NCI-H2029 treated with DMSO at 0.1 percent for 48 hours (cell line): ENCODE measurements at places on chromosomes 3 and 15.

DNA sequence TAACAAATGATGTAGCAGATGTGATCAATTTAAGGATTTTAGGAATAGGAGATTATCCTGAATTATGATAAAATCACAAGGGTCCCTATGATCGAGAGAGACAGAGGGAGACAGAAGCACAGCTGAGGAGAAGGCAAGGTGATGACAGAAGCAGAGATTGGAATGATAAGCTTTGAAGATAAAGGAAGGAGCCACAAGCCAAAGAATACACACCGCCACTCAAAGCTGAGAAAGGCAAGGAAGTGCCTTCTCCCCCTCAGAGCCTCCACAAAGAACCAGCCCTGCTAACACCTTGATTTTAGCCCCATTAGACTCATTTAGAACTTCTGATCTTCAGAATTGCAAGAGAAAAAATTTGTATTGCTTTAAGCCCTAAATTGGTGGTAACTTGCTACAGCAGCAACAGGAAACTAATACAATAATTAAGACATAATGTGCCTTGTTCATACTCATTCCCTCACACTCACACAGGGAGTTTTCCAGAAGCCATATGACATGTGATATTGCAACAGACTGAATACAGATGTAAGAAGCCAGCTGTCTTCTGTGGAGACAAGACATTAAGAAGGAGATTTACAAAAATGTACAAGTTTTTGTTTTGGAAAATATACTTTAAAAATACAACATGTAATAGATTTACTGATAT lies 38.2 kb downstream of the TRANK1 start:
- DNase-seq: no peak

DNA sequence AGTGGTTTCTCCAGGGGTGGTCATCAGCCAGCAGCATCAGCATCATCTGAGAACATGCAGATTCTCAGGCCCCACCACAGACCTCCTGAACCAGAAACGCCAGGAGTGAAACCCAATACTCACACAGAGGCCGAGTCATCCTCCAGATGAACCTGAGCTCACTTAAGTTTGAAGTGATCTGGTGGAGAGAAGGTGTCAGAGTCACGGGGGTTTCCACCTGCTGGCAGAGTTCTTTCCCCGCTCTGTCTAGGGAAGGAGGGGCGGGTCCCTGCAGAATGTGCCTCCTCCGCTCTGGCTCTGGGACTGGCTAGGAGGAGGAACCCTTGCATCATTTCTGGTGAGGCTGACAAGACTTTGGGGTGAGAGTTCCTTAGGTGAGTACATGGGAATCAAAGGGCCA lies 13.3 kb upstream of the KIF23 start:
- DNase-seq: no peak

DNA sequence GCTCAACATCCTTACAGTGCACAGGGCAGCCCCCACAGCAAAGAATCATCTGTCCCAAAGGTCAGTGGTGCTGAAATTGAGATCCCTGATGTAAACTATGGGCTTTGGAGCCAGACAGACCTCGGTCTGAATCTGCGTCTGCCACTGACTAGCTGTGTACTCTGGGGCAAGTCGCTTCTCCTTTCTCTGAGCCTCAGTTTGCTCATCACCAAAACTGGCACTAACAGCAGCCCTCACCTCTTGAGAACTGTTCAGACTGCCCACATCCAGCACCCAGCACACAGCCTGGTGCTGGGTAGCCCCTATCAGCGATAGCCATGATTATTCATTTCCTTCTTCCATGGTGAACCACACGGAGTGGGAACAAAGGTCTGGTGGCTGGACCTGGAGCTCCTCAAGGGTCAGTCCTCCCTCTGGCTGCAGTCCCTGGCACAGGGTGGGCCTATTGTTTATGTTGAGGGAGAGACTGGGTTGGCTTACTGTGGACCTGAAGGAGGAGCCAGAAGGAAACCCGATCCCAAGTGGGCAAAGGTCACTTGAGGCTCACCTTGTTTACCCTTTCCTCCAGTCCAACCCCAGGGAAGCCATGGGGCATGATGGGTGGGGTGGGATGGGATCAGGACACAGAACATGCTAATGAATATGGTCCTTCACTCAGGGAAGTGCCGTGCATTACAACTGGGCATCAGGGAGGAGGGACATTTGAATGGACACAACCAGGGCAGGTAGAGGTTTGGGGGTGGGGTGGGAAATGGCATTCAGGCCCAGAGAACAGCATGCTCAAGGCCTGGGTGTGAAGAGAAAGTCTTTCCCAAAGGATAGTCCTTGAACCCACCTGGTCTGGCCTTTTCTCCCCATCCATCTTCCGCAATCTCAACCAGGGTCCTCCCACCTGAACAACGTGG lies 1.6 kb upstream of the PRKCD start:
- no peak for DNase-seq

DNA sequence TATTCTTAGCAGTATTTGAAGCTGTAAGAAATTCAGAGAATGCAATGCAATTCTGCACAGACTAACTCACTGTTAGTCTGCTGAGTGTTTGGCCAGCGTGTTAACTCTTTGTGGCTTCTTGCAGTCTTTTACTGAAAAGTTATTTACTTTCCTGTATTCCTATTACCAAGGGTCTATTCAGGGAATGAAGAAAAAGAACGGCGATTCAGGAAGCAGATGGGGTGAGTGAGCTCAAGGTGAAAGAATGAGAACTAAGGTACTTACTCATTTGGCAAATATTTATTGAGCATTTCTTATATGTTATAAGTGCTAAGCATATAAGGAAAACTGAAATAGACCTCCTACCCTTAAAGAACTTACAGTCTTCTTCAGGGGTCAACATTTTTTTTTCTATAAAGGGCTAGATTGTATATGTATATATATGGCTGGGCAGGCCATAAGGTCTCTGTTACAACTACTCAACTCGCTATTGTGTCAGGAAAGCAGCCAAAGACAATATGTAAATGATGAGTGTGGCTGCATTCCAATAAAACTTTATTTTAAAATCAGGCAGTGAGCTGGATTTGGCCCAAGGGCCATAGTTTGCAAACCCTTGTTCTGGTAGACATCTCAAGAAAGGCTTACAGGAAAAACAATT lies 271.9 kb upstream of the GADL1 start:
- no peak for DNase-seq

DNA sequence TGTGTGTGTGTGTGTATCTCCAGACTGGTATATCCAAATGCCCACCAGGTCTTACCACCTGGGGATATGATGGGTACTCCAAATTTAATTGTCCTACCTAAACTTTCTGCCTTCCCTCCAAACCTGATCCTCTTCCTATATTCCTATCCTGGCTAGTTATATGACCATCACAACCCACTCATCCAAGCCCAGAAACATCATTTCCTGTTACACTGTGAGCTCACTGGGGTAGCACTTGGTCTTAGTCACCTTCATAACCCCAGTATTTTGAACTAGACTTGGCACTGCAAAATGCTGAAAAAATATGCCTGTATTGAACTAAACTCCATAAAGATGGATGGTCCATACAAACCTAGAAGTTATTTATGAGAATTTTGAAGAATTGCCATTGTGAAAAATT lies 178.8 kb upstream of the EIF1B start:
- DNase-seq: no peak

DNA sequence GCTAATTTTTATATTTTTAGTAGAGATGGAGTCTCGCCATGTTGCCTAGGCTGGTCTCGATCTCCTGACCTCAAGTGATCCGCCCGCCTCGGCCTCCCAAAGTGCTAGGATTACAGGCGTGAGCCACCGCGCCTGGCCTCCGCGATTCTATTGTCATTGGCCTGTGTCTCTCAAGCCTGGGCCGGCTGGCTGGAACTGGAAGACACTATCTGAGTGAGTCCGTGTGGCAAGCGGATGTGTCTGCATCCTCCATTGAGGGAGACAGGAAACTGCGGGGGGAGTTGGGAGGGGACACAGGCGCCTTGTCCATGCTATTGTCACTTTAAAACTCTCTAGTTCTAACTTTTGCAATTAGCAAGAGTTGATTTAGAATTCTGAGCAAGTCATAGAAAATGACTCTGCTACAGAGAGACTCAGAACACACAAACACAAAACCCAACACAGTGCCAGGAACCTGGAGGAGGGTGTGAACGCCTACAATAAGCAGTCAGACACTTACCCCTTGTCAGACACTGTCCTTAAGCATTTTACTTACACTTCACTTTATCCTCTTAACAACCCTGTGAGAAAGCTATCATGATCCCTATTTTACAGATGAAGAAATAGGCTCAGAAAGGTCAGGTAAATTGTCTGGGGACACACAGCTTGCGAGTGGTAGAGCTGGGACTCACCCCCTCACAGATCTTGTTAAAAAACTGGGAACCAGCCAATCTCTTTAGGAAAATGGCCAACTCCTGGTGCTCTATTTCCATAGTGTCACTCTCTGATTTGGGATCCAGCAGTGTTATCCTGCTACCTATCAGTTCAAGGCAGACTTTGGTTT lies 38.7 kb downstream of the ANP32A start:
- DNase-seq: no peak

- no peak for DNase-seq
Observed at GRCh38 chr3:13494463-13495350, 14.6 kb downstream of the HDAC11 start.

DNA sequence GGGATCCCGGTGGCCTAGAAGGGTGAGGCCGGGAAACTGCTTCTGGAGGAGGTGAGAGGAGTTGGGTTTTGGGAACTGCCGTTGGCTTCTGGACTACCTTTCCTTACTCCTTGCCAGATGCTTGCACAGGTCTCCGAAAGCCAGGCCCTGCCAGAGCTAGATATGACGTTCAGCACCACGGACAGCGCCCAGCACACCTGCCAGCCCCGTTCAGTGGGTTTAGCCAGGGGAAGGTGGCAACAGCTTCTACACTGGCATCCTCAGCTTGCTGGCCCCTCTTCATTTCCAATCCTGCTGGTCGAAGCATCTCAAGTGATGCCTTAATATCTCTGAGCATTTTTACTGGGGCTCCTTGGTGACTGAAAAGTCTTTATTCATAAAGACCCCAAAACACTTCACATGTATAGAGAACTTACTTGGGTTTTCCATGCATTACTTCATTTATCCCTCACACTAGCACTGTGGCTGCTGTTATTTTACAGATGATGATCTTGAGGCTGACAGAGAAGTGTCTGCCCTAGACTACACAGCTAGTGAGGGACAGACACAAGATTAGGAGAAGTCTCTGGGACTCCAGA lies 21.9 kb downstream of the HCN4 start:
- no peak for DNase-seq

DNA sequence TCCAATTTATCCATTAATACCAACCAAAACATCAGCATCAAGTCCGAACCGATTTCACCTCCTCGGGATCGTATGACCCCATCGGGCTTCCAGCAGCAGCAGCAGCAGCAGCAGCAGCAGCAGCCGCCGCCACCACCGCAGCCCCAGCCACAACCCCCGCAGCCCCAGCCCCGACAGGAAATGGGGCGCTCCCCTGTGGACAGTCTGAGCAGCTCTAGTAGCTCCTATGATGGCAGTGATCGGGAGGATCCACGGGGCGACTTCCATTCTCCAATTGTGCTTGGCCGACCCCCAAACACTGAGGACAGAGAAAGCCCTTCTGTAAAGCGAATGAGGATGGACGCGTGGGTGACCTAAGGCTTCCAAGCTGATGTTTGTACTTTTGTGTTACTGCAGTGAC lies 20.8 kb downstream of the LYSMD4 start:
- DNase-seq: no peak

DNA sequence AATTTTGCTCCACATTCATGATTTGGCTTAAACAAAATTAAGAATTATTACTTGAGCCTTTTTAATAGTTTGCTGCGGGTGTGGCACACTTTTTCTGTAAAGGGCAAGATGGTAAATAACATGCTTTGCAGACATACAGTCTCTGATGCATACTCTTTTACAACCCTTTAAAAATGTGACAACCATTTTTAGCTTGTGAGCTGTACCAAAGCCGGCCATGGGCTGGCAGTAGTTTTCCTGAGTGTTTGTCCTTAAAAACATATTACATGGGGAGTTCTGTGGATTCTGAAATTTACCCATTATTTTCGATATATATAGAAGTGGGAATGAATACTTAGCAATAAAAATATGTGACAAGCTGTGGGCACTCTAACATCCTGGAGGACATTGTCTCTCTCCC lies 163.4 kb downstream of the FNDC3B start:
- DNase-seq: no peak

DNA sequence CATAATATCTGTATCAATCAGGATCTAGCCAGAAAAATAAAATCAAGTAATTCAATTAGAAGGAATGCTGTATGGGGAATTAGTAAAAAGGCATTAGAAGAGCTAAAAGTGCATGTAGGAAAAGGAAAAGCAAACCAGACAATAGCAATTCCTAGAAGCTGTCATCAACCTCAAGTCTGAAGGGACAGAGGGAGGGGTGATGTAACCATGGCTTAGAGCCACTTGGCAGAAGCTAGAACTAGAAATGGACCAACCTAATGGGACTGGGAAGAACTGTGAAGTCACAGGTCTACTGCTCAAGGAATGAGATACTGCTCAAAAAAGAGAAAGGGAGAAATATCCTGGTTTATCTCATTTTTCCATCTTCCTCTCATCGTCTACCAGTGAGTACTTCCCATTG lies 590.7 kb upstream of the SGO1 start:
- DNase-seq: no peak

DNA sequence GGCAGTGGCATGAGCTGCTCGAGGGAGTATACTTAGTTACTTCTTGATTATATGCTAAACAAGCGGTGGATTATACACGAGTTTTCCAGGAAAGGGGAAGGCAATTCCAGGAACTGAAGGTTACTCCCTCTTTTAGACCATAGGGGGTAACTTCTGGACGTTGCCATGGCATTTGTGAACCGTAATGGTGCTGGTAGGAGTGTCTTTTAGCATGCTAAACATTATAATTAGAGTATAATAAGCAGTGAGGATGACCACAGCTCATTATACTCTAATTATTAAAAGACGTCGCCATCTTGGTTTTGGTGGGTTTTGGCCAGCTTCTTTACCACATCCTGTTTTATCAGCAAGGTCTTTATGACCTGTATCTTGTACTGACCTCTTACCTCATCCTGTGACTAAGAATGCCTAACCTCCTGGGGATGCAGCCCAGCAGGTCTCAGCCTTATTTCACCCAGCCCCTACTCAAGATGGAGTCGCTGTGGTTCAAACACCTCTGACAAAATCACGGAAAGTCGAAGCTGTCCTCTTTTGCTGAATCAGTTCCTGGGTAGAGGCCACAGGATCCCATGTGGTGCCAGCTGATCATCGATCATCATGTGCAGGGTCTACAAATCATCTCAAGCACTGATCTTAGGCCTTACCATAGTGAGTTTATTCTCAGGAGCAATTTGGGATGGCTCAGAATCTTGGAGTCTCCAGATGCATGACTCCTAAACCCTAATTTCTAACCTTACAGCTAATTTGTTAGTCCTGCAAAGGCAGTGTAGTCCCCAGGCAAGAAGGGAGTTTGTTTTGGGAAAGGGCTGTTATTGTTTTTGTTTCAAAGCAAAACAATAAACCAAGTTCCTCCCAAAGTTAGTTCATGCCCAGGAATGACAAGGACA lies 149.1 kb downstream of the TJP1 start:
- DNase-seq: no peak

DNA sequence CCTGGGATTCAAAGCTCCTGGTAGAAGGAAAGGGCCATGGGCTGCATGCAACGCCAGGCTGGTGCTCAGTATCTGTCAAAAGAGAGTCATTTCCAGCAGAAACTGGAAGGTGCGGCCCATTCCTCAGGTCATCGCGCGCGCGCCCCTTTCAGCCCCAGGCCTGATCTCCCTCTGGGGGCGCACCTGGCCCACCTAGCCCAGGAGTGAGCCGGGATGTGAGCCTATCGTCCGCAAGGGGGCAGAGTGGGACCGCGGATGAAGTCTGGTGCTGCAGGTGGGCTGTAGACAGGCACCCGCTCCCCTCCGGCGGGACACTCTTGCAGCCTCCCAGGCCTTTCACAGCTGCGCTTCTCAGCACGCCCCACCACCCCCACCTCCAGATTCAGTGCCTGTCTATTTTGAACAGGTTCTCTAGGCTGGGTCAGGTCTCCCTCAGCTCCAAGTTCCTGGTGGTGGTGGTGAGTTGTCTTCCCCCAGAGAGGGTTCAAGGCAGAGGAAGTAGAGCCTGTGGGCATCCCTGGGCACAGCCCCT lies 5.8 kb upstream of the RPL29 start:
- no peak for DNase-seq
